ENCODE measurements at places on chromosomes 13 and 19. TPM values are rescaled to one million over a fixed set of nuclear protein-coding genes. Genes with fewer than 3 reads are reported as not detected.

C5AR1 gene
- total RNA-seq, result 4.8 TPM

SKA3 gene
- 7.7 TPM for total RNA-seq

C3 gene
- total RNA-seq, result 72.9 TPM

ZNF468 gene
- 33.6 TPM for total RNA-seq

- DNase-seq, result no peak
Measured at GRCh38 chr19:11450570-11451326, 15.3 kb downstream of the PRKCSH start.

GRCh38 chr19:17069193-17069592 is 6.1 kb downstream of the HAUS8 start:
- DNase-seq, result no peak

- DNase-seq, result peak; percentile 47
Measured at GRCh38 chr19:18906605-18907519, 10.9 kb upstream of the CERS1 start.

DNA sequence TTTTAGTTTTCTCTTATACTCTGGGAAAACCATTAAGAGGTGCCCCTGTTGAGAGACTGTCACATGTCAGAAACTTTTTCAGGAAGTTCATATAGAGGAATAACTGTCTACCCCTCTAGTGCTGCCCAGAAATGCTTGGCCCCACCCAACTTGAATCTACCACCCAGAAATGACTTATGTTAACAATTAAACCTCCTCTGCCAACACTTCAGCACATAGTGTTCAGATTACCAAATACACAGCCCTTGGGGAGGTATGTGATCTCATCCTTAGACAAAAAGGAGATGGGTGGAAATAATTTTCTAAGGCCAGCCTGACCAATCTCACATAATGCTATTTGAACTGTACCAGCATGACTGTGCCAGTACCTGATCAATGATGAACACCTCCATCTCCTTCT is 35.6 kb downstream of the CCDC169 start:
- no peak for DNase-seq

DNA sequence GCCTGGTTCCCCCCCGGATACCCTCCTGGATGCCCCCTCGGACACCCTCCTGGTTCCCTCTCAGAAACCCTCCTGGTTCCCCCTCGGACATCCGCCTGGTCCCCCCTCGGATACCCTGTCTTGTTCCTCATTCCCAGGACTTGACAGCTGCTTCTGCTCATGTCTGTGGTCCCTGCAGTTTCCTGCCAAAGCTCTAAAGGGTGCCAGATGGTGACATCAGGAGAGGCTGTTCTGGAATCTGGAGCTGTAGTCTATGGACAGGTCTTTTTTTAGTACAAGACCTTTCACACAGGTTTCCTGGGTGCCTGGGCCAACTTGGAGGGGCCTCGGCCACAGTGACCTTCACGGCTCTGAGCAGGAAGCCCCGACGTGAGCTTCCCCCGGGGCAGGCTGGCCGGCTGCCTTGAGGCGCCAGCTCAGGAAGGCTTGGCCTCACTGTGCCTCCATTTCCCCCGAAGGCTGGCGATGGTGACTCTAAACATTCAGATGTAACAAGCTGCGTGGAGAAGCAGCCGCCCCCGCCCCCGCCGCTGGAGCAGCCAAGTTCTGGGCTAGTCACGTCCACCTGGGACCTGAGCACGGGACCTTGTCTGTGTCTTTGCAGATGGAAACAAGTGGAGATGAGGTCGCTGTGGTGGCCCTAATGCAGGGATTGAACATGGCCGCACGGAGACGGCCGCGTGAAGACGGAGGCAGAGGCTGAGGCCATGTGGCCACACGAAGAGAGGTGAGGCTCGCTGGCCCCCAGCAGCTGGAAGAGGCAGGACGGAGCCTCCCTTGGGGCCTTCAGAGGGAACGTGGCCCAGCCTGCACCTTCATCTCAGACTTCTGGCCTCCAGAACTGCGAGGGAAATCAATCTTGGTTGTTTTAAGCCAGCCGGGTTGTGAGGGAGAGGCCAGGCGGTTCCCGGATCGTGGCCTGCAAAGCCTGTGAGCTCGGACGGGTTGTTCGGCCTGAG is 12.7 kb downstream of the SGTA start:
- DNase-seq, result no peak

Data from spinal cord (tissue), 10 donors.